CD4-positive, alpha-beta memory T cell (primary cell): ENCODE measurements at places on chromosomes 5 and 9. TPM values are rescaled to one million over a fixed set of nuclear protein-coding genes. Genes with fewer than 3 reads are reported as not detected.

Gene UBE2QL1
- total RNA-seq = not detected

Gene CEP78
- 27.6 TPM for total RNA-seq

Gene BHMT2
- total RNA-seq = not detected

Gene SPATA31A3
- not detected for total RNA-seq

DNA sequence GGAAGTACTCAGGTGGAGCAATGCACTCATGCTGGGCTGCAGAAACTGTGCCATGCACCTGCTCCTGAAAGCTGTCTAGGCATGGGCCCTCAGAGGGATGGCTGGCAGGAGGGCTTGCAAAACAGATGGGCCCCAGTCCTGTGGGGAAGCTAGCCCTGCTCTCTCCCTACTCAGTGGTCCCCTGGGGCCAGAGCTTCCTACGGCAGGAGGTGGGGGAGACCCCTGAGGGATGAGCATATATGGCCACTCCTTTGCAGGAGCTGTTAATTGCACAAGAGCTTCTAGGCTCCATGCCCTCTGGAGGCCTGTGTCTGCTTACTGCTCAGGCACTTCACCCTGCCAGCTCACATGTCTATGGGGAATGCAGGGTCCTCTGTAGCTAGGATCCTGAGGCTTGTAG, 545.3 kb upstream of the PTPRD start:
- no peaks in the 10 kb centered on the region for H3K27me3 ChIP-seq
- no peak overlapping the region for H3K27ac ChIP-seq
- no peak overlapping the region for H3K4me3 ChIP-seq

DNA sequence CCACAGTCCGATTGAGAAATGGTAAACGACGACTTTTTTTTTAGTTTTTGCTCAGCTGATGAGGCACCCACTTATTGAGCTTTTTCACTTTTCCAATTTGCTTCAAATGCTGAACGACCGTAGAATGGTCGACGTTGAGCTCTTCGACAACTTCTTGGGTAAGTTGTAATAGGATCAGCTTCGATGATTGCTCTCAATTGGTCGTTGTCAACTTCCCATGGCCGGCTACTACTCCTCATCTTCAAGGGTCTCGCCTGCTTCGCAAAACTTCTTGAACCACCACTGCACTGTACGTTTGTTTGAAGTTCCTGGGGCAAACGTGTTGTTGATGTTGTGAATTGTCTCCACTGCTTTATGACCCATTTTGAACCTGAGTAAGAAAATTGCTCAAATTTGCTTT, 35.7 kb downstream of the NSD1 start:
- no peak overlapping the region for H3K27ac ChIP-seq
- H3K4me3 ChIP-seq = no peak overlapping the region
- DNase-seq = no peak
- H3K27me3 ChIP-seq = no peaks in the 10 kb centered on the region
- peaks cover 3% of the 10 kb centered on the region for H3K4me1 ChIP-seq

GRCh38 chr5:14628346-14628745, 36.2 kb upstream of the OTULIN start:
- H3K4me1 ChIP-seq = no peaks in the 10 kb centered on the region
- H3K27ac ChIP-seq = no peak overlapping the region
- H3K36me3 ChIP-seq = no peaks in the 10 kb centered on the region
- H3K27me3 ChIP-seq = no peaks in the 10 kb centered on the region
- no peak overlapping the region for H3K4me3 ChIP-seq

DNA sequence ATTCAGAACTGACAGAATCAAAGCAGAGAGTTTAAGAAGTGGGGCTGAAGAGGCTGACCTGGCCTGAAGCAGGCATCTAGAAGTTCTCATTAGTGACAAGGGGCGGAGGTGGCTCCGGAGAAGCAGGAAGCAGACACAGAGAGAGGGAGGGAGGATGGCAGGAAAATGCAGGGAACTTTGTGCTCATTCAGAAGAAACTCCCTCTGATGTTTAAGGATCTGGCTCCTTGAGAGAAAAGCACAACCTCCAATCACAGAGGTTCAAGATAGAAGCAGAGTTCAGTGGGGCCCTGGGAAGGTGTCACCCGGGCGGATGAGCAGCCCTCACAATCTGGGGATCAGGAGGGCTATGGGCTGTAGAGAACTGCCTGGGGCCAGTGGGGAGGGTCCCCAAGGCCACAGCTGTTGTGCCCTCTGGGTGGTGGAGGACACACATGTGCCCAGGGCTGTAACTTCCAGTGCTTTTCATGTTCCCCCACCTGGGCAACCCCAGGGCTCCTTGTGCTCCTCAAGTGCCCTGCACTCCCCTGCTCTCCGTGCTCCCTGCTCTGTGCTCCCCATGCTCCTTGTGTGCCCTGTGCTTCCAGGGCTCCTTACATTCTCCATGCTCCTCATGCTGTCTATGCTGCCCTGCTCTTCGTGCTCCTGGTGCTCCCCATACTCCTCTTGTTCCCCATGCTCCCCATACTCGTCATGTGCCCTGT, 51.4 kb downstream of the TRIP13 start:
- H3K27ac ChIP-seq = no peak overlapping the region
- no peak overlapping the region for H3K4me3 ChIP-seq
- H3K4me1 ChIP-seq = no peaks in the 10 kb centered on the region
- DNase-seq = no peak

DNA sequence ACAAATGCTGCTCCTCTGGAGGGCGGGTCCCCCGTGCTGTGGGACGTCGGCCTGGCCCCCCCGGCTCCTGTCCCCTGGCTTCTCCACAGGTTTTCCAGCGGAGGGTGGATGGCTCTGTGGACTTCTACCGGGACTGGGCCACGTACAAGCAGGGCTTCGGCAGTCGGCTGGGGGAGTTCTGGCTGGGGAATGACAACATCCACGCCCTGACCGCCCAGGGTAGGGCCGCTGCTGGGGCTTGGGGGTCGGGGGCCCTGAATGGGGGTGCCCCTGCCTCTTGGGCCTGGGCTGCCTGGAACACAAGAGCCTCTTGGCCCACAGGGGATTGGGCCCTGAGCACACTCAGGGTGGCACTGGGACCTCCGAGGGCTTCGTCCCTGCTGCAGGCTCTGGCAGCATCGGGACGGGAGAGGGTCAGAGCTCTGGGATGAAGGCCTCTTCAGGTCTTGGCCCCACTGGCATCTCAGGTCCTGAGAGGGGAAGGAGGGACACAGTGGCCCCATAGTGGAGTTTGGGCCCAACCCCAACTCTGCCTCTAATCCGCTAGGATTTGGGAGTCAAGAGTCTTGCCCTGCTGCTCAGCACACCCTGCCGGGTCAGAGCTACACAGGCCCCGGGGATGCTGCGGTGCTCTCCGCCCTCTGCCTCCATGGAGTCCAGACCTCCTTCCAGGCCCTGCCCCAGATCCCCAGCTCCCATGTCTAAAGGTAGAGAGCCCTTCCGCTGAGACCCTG, 5.2 kb downstream of the FCN2 start:
- no peak for DNase-seq
- H3K27me3 ChIP-seq = no peaks in the 10 kb centered on the region
- H3K36me3 ChIP-seq = no peaks in the 10 kb centered on the region
- H3K4me1 ChIP-seq = no peaks in the 10 kb centered on the region
- no peak overlapping the region for H3K27ac ChIP-seq
- no peak overlapping the region for H3K4me3 ChIP-seq

DNA sequence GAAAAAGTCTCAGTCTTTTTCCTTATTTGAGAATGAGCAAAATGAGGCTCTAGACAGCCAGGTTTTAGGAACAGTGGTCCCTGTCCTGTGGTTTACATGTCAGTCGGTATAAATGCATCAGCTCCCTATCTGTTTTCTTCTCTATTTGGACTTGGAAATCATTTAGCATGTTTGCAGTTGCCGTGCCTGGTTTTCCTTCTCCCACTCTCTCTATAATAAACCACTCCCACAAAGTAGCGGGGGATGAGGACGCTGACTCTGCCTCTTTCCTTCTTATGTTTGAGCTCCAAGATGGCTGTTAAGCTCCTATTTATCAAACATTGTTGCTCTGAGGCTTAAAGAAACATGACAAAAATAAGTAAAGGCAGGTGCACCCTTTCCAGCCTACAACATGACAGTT, 57.2 kb upstream of the CTSL start:
- no peak overlapping the region for H3K27ac ChIP-seq
- no peak for DNase-seq
- no peak overlapping the region for H3K4me3 ChIP-seq
- H3K27me3 ChIP-seq = no peaks in the 10 kb centered on the region
- no peaks in the 10 kb centered on the region for H3K4me1 ChIP-seq

DNA sequence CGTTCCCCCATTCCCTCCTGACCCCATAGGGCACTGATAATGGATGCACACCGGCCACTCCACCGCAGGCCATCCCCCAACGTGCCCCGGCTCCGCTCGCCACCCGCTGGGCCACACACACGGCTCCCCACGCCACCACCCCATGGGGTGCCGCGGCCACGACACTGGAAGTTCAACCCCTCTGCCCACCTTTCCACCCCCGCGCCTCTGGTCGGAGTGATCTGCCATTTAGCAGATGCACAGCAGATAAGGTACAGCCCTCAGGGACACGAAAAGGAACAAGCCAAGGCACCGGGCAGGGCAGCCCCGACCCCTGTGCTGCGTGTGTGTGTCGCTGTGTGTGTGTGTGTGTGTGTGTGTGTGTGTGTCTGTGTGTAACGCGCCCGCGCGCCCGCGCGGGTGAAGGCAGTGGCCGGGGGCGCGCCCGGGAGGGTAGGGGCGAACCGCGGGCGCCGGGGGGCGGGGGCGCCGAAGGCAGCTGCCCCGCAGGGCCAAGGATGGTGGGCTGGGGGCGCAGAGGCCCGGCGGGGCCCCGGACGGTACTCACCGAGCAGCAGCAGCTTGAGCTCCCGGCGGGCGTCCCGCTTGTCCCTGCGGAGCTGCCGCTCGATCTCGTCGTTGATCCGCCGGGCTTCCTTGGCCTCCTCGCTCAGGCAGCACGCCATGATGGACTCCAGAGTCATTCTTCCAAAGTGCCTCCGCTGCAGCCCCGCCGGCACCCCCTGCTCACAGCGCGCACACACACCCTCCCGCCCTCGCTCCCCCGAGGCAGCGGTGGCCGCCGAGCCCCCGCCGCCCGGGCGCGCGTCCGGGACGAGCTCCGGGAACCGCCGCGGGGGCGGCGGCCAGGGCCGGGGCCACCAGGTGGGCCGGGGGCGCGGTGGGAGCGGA, 813 bp downstream of the GNAQ start:
- no peaks in the 10 kb centered on the region for H3K27me3 ChIP-seq
- H3K4me3 ChIP-seq = peak overlapping the region; percentile 86
- H3K36me3 ChIP-seq = no peaks in the 10 kb centered on the region
- DNase-seq = peak; percentile 65

GRCh38 chr5:141654298-141654697, 3.1 kb upstream of the FCHSD1 start:
- no peaks in the 10 kb centered on the region for H3K36me3 ChIP-seq
- no peak overlapping the region for H3K4me3 ChIP-seq
- H3K27me3 ChIP-seq = no peaks in the 10 kb centered on the region
- no peak overlapping the region for H3K27ac ChIP-seq
- DNase-seq = no peak
- H3K4me1 ChIP-seq = peaks cover 26% of the 10 kb centered on the region

GRCh38 chr5:69242215-69242927, 7.7 kb downstream of the CDK7 start:
- H3K27ac ChIP-seq = no peak overlapping the region
- no peaks in the 10 kb centered on the region for H3K27me3 ChIP-seq
- H3K4me1 ChIP-seq = peaks cover 16% of the 10 kb centered on the region
- no peak overlapping the region for H3K4me3 ChIP-seq
- DNase-seq = no peak

DNA sequence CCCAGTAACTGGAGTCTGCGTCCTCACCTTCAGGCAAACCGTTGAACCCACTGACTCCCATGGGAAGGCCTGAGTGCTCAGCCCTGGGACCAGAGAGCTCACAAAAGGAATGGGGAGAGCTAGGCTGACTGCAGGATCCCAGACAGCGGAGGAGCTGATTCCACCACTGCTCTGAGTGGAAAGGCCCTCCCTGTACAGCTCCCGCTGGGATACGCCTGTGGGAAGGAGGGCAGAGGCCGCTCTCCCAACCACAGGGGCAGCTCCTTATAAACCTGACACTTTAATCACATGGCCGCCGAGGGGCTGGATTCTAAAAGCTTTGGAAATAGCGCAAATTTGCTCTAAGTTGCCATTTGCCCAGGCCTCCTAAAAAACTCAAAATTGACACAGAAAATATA, 37.1 kb downstream of the DBH start:
- no peaks in the 10 kb centered on the region for H3K27me3 ChIP-seq
- DNase-seq = no peak
- peaks cover 29% of the 10 kb centered on the region for H3K4me1 ChIP-seq
- peak overlapping the region; percentile 1 for H3K27ac ChIP-seq
- H3K4me3 ChIP-seq = no peak overlapping the region

DNA sequence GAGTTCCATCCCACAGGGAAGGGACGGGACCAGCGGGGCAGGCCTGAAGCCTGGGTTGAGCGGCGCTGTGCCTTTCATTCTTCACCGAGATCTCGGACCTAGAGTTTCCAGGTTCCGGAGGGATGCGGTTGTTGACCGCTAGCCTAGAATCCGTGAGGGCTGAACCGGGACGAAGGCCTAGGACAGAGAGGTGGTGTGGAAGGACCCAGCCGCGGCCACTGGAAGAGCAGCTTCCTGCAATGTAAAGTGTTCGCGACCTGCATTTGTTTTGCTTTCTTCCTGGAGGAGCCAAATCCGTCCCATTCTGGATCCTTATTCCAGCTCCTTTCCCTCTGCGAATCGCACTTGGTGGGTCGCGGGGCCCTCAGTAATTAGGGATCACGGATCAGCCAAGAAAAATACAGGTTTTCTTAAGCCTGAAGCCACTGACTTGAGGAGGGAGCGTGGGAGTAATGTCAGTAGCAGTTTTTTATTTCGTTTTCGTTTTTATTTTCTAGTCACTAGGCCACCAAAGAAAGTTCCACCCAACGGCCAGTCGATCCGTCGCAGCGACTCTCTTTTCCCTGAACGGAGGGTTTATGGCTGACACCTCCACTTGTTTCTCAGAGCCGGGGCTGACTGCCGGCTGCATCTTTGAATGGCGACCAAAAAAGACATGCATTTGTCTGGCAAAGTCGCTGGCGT, 48.6 kb downstream of the ANXA2R start:
- H3K27ac ChIP-seq = peak overlapping the region; percentile 93
- peaks cover 59% of the 10 kb centered on the region for H3K4me1 ChIP-seq
- H3K36me3 ChIP-seq = no peaks in the 10 kb centered on the region
- no peaks in the 10 kb centered on the region for H3K27me3 ChIP-seq
- H3K4me3 ChIP-seq = peak overlapping the region; percentile 59

GRCh38 chr5:78283105-78283504, 11.4 kb downstream of the AP3B1 start:
- H3K27me3 ChIP-seq = no peaks in the 10 kb centered on the region
- no peak overlapping the region for H3K27ac ChIP-seq
- no peak for DNase-seq
- peaks cover 23% of the 10 kb centered on the region for H3K4me1 ChIP-seq

GRCh38 chr5:151123897-151124751, 33.5 kb downstream of the ANXA6 start:
- H3K27me3 ChIP-seq = no peaks in the 10 kb centered on the region
- peaks cover 89% of the 10 kb centered on the region for H3K36me3 ChIP-seq
- peak overlapping the region; percentile 22 for H3K27ac ChIP-seq
- H3K4me1 ChIP-seq = peaks cover 25% of the 10 kb centered on the region
- H3K4me3 ChIP-seq = no peak overlapping the region

- DNase-seq = peak; percentile 25
- no peak overlapping the region for H3K4me3 ChIP-seq
- peaks cover 6% of the 10 kb centered on the region for H3K4me1 ChIP-seq
- H3K27me3 ChIP-seq = no peaks in the 10 kb centered on the region
- H3K27ac ChIP-seq = no peak overlapping the region
Observed at GRCh38 chr5:57302164-57302563, 128.3 kb downstream of the GPBP1 start.
